ENCODE measurements at places on chromosomes 2 and 18. TPM values are rescaled to one million over a fixed set of nuclear protein-coding genes. Genes with fewer than 3 reads are reported as not detected.

Gene RGPD3
- total RNA-seq: 0.08 TPM

Gene SKOR2
- not detected for total RNA-seq

Gene IL36RN
- total RNA-seq: not detected

Gene NT5DC4
- total RNA-seq: not detected

DNA sequence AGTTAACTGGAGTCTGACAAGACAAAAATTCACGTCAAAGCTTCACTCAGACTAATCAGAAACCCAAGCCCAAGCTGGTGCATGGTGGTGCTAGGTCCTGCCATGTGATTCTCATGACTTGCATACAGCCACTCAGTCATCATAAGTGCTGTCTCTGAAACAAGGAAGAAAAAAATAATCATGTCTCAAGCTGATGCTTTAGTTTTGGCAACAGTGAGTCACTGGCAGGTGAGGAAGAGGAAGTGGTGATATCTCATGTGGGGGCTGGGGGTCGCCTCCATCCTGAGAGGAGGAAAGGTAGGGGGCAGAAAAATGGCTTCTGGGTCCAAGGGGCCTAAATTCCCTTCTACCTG is 136.3 kb downstream of the TMEM163 start:
- DNase-seq: no peak

- no peak for DNase-seq
Observed at GRCh38 chr18:9764011-9764481, 55.9 kb downstream of the RAB31 start.

DNA sequence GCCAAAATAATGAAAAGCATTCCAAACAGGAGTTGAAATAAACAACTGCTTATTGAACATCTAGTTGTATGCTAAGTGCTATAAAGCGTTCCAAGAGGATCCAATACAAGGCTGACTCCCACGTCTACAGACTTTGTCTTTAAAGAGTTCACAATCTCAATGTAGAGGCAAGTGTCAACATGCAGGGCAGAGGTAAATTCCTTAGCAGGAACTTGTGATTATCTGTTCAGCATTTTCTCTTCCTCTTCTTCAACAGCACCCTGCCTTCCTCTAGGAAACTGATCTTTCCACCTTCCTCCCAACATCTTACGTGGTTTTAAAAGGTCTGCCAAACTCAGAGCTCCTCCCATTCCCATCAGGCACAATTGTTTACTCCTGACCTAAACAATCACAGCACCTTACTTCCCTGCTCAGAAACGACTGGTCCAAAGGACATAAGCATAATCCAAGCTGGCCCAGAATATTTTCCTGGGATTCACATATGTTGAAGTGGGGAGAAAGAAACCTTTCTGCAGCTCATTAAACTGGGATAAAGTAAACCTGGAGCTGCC is 83.9 kb downstream of the ITSN2 start:
- no peak for DNase-seq

GRCh38 chr18:42114310-42114943 is 159.4 kb downstream of the PIK3C3 start:
- DNase-seq: peak; percentile 60

GRCh38 chr2:27093430-27094352 is 7.1 kb downstream of the KHK start:
- no peak for DNase-seq

DNA sequence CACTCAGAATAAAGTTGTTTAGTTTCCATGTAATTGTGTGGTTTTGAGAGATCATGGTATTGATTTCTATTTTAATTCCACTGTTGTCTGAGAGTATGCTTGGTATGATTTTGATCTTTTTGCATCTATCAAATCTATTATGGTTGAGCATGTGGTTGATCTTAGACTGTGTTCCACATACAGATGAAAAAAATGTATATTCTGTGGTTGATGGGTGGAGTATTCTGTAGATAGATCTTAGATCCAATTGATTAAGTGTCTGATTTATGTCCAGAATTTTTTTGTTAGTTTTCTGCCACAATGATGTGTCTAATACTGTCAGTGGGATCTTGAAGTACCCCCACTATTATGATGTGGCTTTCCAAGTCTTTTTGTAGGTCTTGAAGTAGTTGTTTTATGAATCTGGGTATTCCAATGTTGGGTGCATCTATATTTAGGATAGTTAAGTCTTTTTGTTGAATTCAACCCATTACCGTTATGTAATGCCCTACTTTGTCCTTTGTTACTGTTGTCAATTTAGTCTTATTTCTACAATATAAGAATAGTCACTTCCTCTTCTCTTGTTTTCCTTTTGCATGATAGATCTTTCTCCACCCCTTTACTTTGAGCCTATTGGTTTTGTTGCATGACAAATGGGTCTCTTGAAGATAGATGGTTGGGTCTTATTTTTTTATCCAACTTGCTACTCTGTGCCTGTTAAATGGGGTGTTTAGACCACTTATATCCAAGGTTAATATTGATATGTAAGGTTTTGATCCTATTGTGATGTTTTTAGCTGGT is 101.8 kb downstream of the TRABD2A start:
- DNase-seq: no peak

DNA sequence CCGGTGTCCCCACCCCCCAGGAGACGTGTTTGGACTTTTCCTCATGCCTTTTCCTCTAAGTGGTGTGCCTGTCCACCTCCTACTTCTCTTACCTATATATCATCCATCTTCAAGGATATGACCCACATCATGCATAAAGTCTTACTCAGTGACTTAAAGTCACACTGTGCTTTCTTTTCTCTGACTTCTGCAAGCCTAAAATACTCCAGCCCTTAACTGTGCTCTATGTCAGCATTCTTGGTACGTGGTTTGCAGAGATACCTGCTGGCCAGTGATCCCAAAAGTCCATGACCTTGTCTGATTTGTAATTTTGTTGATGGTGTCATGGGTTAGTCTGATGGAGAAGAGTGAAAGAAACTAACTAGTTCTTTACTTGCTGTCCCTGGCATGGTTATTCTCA is 393.6 kb upstream of the NRP2 start:
- no peak for DNase-seq

GRCh38 chr2:101116841-101117552 is 34.2 kb downstream of the TBC1D8 start:
- no peak for DNase-seq

Gene CD207
- not detected for total RNA-seq

DNA sequence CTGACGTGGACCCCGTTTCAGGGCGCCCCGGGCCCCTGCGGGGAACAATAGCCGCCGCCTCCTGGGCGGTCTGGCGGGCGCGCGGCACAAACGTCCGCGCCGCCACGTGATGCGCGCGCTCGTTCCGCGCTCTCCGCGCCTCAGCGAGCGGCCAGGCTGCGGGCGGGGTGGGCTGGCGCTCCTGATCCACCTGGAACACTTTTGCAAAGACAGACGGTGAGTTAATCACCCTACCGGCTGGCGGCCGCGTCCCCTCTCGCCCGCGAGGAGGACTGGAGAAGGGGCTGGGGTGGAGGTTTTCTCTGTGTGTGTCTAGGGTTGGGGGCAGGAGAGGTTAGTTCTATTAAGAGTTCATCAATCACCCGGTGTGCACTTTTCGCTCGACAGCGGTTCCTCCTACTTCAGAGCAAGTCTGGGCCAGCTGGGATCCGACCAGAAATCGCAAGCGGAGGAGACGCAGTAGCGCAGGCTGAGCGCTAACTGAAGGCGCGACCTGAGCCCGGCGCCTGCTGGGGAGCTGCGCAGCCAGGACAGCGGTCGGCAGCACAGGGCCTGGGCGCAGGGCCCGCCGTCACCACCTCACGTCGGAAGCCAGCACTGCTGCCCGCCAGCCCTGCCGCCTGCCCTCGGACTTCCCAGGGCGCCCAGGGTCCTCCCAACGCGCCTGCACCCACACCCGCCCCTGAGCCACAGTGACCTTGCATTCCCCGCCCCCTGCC is 10.3 kb upstream of the HOXD1 start:
- DNase-seq: peak; percentile 69

- no peak for DNase-seq
Observed at GRCh38 chr2:83368916-83369315, 1090.2 kb downstream of the SUCLG1 start.

Gene RIT2
- total RNA-seq: not detected

DNA sequence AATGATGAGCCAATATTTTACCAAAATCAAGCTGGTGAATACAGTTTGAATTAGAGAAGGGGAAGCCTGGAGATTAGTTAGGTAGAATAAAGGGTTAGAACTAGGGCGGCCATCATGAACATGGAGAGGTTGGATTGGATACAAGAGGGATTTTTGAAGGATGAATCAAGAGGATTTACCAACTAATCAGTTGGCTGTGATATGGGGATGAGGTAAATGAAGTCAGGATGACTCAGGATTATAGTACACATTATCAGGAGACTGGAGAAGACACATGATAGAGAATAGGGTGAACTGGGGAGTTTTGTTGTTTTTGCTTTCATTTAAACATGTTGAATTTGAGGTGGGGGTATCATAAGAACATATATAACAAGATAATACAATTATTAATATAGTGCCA is 73.8 kb upstream of the PROKR1 start:
- no peak for DNase-seq

Measured in ovary (tissue), 10 donors.